Neural progenitor cell (in vitro differentiated cells): ENCODE measurements at places on chromosomes 2 and 18. TPM values are rescaled to one million over a fixed set of nuclear protein-coding genes. Genes with fewer than 3 reads are reported as not detected.
A peak's percentile ranks its signal among the peaks of the same experiment; 100 is the strongest.

GRCh38 chr2:102021779-102022178, 30.0 kb downstream of the IL1R2 start:
- no peak for DNase-seq

DNA sequence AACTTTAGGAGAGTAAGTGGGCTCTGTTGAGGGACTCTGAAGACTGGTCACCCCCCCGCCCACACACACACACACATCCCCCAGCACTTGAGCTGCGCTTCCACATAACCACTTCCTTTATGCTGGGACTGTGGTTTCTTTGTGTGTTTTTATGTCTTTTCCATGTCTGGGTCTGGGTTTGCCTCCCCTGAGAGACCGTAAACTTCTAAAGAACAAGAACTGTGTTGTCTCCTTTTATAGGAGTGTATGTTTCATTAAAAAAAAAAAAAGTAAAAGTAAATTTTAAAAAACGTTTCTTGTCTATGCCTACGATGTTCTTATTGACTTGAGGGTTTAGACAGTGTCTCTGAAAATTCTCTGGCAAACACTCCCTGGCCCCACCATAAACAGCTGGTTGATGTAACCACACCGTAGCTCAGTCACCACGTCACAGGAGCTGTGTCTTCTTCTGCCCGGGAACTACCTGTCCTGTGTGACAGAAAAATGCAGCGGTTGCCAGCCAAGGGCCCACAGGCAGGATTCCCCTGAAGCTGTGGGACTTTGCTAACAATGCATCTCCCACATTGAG, 68.0 kb downstream of the KLHL29 start:
- no peak for DNase-seq

DNA sequence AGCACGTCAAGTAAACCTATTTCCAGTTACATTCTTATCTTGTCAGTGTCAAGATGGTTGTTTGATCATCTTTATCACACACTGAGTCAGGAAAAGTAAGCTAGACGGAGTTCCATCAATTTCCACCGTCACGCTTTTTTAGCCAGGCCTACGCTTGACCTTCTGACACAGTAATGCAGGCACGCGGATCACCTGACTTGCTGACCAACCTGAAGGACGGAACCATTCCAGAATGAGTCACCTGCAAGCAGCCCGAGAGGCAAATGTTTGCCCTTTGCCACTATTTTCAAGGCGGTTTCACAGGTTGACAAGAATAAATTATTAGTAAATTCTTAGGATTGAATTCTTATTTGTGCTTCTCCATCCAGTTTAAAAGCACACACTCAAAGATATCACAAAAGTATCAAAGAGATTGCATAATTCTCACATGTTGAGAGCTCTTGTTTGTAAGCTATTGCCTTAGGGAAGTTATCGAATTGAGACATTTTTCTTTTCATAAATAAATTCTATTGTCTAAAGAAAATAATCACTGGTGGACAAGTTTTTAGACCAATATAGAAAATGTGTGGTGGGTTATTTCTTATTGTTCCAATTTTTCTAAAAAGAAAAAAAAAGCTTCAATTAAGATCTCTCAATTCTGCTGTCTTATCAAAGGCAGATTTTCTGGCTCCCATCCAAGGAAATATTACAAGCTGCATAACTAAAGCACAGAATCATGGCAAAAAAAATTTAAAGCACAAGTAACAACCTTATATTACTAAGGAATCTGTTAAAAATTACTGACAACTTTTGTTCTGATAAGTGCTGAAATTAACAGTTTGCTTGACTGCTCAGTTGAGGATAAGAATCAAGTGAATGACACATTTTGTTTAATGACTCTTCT, 31.9 kb downstream of the UXS1 start:
- no peak for DNase-seq

GRCh38 chr2:156481312-156481711, 45.1 kb downstream of the GPD2 start:
- DNase-seq = no peak

GRCh38 chr2:20677301-20678085, 10.5 kb downstream of the GDF7 start:
- peak; percentile 35 for DNase-seq

DNA sequence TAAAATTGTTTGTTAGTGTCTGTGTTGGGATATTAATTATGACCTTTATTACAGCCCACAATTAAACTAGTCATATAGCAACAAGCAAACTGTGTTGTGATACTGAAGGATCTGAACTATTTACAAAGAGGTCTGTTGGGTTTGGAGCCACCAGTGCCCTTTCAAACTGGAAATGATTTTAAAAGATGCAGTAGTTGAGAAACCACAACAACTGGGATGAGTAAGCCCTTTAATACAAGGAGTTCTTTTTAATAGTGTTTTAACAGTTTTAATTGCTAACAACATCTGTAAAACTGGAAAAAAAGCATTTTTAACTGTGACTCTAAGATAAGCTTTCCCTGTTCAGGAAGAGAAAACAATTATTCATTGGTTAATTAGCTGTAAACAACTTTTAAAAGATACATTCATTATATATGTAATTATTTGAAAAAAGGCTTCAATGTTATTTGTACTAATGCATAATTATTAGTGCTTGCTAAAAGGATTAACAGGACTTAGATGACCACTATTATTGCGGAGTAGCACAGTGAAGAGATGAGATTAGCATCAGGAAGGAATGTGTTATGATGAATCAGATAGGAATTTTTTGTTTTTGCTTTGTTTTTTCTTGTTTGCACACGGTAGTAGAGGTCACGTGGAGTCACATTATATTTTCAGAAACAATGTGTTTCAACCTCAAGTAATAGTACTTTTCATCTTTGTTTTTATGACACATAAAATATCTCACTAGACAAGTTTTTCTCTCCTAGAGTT, 392.7 kb upstream of the FANCL start:
- no peak for DNase-seq

DNA sequence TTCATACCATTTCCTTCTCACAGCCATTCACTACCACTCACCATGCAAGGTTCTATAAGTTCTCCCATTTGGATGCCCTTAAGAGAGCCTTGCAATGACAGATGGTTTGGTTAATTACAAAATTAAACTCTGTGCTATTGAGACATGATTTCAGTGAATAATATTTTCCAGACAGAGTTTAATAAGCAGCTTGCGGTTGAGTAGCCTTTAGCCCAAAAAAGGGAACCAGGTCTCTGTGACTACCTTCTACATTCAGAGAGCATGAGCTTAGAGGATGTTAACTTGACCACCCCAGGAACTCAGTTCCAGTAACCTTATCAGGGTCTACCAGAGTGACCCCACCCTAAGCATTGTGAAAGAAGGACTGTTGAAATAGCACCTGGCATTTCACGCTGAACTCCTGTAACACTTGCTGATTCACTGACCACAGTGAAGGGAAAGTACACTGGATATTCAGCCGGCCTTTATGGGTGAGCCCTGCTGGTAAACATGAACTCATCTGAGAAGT, 1173.1 kb upstream of the ZEB2 start:
- DNase-seq = no peak

- no peak for DNase-seq
Measured at GRCh38 chr2:74001781-74002504, 17.2 kb downstream of the TET3 start.

Gene CD8B
- not detected in 2 replicates for total RNA-seq

Gene ESPNL
- 0.58 and 0.59 TPM in 2 replicates for total RNA-seq
